DMS 273 treated with DMSO at 0.1 percent for 48 hours (cell line): ENCODE measurements at places on chromosomes 4 and X.

- DNase-seq = no peak
Observed at GRCh38 chr4:38287101-38287851, 327.1 kb downstream of the PTTG2 start.

DNA sequence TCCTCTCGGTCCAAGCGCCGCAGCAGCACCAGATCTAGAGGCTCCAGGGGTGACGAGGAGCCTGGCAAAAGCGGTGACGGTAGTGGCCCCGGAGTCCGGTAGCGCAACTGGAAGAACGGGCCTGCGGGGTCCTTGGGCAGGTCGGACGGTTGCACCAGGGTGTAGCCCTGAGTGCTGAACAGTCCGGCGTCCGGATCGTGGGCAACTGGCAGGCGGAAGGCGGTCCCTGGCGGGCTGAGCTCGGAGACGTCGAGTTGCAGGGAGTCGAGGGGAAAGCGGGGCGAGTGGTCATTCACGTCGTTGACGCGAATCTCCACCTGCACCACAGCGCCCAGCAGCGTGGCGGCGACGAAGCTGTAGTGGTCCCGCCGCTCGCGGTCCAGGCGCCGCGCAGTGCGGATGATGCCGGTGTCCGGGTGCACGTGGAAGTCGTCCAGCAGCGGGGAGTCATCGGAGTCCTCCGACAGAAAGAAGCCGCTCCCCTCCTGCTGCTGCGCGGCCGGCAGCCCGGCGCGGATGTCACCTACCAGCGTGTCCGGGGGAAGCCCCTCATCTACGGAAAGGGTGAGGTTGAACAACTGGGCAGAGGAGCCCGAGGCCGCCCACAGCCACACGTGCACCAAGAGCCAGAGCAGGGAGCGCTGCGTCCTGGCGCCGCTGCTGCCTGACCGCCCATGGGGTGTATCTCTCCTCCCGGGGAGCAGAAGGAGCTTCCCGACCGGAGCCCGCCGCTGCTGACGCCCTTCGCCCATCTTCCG lies 837 bp downstream of the DCHS2 start:
- DNase-seq = no peak

GRCh38 chr4:59200992-59201391 lies 1999.1 kb upstream of the ADGRL3 start:
- DNase-seq = no peak

DNA sequence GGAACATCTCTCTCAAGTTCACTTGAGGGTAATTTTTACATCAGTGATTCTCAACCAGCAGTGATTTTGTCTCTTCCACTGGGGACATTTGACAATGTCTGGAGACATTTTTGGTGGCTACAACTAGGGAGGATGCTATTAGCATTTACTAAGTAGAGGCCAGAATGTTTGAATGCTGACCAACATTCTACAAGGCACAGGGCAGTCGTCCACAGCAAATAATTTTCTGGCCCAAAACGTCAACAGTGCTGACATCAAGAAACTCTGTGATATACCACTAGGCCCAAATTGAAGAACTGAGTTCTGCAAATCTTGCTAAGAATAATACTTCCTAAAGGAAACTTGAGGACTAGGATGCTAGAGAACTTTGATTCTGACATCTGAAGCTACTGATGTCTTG lies 7.1 kb downstream of the KLKB1 start:
- no peak for DNase-seq

GRCh38 chrX:132807411-132808030 lies 150.9 kb downstream of the HS6ST2 start:
- no peak for DNase-seq

DNA sequence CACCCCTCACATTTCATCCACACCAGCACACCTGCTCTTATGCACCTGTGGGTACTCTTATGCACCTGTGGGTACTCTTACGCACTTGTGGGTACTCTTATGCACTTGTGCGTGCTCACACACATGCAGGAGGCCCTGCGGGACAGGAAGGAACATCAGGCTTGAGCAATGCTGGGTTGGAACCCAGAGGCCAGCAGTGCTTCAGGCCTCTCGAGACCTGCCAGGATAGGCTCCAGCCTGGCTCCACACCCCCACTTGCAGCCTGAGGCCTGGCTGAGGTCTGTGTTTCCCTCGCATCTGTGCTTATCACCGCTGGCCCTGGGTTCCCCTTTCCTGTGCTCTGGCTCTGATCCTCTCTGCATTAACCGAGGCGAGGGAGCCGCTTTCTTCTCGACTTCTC lies 34.7 kb downstream of the SORCS2 start:
- no peak for DNase-seq

- DNase-seq = no peak
Observed at GRCh38 chrX:106902684-106903083, 457 bp downstream of the RIPPLY1 start.

- DNase-seq = no peak
Observed at GRCh38 chr4:17884511-17884910, 73.7 kb downstream of the NCAPG start.

DNA sequence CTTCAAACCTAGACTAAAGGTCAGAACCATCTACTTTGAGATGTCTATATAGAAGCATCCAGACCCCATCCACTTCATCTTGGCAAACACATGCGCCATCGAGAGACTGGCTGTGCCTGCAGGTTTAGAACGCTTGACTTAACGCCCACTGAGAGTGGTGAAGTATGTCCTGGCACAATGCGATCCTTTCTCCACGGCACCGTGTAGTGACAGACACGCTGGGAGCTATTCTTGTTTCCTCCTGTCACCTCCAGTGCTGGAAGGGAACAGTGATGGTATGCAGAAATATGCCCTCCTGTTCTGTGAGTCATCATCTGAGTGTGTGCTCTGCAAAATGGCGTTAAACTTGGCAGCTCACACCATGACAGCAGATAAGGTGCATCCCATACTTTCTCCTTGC lies 330.2 kb downstream of the NLGN4X start:
- no peak for DNase-seq

DNA sequence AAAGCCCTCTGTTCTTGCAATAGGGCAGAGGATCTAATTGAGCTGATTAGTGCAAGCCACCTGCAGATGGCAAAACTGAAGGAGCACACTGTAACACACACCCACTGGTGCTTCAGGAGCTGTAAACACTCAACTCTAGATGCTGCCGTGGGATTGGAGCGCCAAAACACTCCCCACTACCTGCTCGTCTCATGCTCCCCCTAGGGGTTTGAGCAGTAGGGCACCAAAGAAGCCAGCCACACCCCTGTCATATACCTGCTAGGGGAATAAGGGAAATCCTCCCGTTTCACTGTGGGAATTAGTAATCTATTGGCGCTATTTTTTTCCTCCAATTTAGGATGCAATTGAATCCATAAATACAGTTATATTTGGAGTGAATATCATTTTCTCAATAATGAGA lies 360.2 kb downstream of the GLUD2 start:
- no peak for DNase-seq
